Osteocyte (in vitro differentiated cells): ENCODE measurements at places on chromosomes 12 and 14. TPM values are rescaled to one million over a fixed set of nuclear protein-coding genes. Genes with fewer than 3 reads are reported as not detected.

FBXO33 gene
- total RNA-seq = 9.8 and 10.0 TPM in 2 replicates

NELL2 gene
- not detected in 2 replicates for total RNA-seq

GRCh38 chr14:93963692-93964091, 12.7 kb downstream of the ASB2 start:
- no peak overlapping the region for H3K27ac ChIP-seq
- H3K36me3 ChIP-seq = no peaks in the 10 kb centered on the region
- H3K4me1 ChIP-seq = peaks cover 32% of the 10 kb centered on the region
- no peak overlapping the region for H3K4me3 ChIP-seq
- no peak for DNase-seq

GRCh38 chr14:99065551-99065950, 206.4 kb downstream of the BCL11B start:
- no peak overlapping the region for H3K27ac ChIP-seq
- no peaks in the 10 kb centered on the region for H3K36me3 ChIP-seq
- H3K27me3 ChIP-seq = peaks cover 14% of the 10 kb centered on the region
- H3K4me3 ChIP-seq = no peak overlapping the region
- no peaks in the 10 kb centered on the region for H3K4me1 ChIP-seq
